ENCODE measurements at places on chromosomes 4 and X.

DNA sequence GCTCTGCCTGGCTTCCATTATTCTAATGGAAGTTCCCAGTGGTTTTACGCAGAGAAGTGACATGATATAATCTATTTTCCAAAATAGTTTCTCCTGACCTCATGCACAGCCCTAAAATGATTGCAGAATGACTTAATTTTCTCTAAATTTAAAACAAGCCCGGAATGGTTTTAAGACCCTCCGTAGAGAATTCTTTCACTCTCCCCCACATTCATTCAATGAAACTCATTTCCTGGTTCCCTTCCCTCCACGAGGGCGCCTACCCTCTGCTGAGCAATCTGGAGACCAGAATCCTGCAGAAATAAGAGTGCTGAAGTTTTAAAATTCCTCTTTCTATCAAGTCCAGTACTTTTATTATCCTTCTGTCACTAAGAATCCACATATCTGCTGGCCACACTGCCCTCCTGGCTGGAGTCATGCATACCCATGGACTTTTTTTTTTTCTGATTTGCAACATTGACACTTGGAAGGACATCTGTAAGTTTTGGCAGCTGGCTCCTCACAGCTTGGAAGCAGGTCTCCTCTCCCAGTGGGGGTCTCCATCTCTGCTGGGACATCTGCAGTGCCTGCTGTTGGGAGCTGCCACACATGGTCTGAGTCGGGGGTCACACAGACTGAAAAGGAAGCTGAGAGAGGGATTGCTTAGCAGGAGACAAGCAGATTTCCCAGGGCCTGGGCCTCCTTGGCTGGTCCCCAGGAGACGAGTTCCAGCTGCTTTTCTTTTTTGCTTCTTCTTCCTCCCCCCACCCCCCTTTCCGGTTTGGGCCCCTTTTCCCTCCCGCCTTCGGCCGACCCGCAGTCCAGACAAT lies 86.1 kb downstream of the SOWAHB start:
- no peak for DNase-seq

DNA sequence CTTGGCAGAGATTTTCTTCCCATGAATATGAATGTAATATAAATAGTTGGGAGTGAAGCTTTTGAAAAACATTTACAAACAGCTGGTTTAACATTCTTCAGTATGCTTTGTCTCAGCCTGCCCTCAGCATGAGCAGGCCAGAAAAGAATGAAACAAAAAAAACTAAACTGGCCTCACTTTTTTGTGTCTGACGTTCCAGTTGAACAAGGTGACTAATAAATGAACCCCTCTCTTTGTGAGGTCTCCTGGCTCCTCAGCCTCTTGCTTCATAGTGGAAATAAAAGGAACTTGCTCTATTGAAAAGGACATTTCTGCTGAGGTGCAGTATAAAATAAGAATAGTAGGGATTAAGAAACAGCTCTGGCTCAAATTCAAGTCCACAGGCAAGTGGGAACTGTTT lies 9.4 kb downstream of the CHST7 start:
- DNase-seq: no peak

DNA sequence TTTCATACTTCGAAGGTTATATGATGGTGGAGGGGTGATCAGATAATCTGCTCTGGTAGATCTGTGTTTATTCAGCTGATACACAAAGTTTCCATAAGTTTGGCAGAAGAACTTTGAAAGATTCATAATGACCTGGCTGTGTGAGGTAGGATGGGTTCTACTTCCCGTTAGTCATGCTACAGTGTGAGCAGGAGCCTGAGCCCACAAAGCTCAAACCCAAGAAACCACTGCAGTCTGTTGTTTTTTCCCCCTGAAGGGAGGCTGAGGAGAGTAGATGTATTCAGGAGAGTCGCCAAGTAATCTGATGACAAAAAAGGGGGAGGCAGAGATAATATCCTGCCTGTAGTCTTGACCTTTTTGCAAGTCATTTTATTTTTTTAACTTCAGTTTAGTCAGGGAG lies 52.8 kb upstream of the PPP3CA start:
- no peak for DNase-seq

GRCh38 chr4:80788798-80789197 lies 241.7 kb upstream of the BMP3 start:
- no peak for DNase-seq

DNA sequence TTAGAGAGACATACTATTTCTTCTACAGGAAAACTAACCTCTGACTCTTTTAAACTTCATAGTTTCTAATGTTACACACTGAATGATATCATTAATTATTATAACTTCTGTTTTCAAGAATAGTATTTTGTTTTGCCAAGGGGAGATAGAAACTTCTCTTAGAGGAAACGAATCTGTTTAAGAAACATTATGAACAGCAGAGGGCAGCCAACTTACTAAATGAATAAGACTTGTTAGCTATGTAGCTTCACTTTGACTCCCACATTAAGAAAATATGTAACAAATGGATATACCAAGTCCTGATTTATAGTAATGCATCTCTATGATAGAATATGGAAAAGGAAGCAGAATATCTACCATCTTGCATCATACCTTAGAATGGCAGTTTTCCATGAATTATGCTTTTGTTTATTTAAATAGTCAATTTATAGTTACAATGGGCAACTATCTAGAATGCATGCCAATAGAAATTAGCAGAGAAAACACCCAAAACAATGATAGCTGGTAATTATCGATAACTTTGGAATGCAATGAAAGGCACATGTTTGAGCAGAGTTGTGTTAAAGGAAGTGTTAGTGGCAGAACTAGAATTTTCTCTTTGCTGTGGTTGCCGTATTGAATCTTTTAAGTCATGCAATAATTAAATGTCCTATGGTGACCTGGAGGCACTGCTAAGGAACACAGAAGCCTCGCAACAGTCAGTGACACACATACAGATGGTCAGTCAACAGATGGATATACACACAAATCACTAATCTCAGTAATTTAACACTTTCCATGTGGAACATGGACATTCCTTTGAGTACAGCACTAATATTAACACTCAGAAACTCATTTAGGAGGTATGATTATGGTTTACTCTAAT lies 105.7 kb upstream of the PDLIM3 start:
- DNase-seq: peak; percentile 20

- no peak for DNase-seq
Measured at GRCh38 chr4:153023692-153024394, 87.7 kb downstream of the FHDC1 start.

DNA sequence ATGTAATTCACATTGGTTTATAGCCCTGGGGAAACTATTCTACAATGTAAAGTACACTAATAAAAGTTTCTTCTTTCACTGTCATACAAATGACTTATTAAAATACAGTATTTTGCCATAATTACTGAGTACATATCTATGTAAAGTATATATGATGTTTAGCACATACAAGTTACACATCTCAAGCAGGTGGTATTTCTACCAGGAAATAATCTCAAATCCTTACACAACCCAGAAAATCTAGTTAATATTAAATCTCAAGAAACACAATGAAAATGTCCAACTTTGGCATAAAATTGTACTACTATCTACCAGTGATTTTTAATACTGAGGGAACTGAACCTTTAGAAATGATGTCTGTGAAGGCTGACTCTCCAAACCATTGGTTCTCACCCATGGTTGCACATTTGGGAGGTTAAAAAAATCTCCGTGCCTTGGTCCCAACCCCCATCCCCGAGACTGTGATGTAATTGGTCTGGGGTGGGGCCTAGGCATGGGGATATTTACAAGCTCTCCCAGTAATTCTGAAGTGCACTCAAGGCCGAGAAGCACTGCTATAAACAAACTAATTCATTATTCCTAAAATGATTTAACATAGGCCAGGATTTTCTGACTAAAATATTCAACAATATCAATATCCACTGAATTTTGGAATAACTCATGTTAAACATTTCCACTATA lies 27.6 kb downstream of the MAP3K15 start:
- DNase-seq: no peak

DNA sequence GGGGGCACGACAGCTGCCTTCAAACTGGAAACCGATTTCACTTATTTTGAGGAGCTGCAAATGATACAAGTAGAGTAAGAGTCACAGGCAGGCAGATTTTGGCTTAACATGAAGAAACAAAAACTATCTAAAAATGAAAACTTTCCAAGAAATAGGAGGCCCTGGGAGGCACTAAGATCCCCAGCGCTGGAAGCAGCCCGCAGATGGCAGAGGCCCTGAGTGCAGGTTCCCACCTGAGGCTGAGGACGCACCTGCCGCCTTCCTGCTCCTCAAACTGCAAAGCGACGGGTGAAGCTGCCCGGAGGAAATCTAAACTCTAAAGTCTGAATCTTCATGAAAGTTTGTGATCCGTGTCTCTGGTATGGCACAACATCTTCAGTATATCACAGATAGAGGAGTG lies 138.7 kb downstream of the AFAP1 start:
- no peak for DNase-seq

DNA sequence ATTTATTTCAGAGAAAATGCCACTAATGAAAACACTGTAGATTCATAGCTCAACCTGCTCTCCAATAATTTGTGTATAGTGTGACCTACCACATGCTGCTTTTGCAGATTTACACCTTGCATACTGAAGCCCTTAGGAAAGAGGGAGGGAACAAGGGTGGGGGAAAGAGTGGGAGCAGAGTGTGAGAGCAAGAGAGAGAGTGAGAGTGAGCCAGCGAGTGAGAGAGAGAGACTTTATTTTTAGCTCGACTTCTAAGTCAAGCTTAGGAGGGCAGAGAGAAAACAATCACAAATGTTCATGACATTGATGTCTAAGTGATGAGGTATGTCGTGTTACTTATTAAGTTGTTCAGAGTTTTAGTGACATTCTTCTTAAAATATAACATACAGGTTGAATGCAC lies 112.5 kb upstream of the HAND2 start:
- no peak for DNase-seq

DNA sequence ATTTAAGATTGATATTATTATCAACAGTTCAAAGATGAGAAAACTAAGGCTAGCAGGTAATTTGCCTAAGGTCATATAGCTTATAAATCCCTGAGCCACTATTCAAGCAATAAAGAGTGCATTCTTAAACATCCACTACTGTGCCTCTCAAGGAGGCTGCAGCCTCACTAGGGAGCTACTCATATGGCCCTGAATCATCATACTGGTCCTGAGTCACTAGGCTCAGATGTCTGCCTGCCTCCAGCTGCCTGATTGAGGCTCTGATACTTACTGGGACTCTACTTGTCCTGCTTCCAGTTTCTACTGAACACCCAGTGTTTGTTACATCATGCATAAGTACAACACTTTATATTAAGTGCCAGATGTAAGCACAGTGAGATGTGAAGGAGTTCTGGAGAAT lies 110.7 kb downstream of the AASDH start:
- DNase-seq: no peak

GRCh38 chrX:118536687-118537461 lies 41.3 kb downstream of the DOCK11 start:
- DNase-seq: no peak

GRCh38 chr4:79872738-79873137 lies 200.3 kb downstream of the ANTXR2 start:
- DNase-seq: no peak

- no peak for DNase-seq
Measured at GRCh38 chr4:140267576-140267975, 105.9 kb upstream of the SCOC start.
